Activated naive CD4-positive, alpha-beta T cell treated with anti-CD3 and anti-CD28 coated beads, Interleukin-2, amount 50 U/mL, for 72 hours (primary cell): ENCODE measurements at places on chromosomes 3 and 15. TPM values are rescaled to one million over a fixed set of nuclear protein-coding genes. Genes with fewer than 3 reads are reported as not detected.

BFSP2 gene
- total RNA-seq, result not detected

DNA sequence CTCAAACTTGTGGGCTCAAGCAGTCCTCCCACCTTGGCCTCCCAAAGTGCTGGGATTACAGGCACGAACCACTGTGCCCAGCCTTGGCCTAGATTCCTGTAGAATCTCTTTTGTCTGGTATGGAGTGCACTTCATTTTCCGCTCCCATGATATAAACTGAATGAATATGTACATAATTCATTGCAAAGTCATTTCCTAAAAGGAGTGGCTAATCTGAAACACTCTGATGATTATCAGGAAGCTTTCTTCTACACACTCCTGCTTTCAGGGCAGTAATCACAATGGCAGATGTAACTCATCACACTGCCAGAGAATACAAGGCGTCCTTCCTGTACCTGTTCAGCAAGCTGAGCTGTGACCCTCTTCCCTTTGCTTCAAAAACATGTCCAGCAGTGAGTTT, 28.6 kb downstream of the RLBP1 start:
- DNase-seq, result no peak

MOBP gene
- not detected for total RNA-seq

GPR160 gene
- 7.2 TPM for total RNA-seq

CHL1 gene
- not detected for total RNA-seq

DNA sequence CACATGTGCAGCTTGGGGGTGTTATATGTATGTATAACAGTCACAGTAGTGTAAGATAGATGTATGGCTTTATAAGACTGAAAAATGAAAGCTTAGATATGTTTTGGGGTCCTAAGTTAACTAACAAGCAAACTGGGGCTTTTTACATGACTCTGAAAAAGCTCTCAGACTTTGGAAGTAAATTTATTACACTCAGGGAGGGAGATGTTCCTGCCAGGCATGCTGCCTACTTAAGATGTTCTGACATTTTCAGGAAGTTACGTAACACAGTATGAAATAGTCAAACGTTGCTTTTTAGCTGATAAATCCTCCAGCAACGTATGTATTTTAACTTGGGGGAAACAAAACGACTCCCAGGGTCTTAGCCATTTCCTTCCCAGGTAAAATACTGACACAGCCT, 1.7 kb upstream of the IFT57 start:
- DNase-seq, result no peak

DNA sequence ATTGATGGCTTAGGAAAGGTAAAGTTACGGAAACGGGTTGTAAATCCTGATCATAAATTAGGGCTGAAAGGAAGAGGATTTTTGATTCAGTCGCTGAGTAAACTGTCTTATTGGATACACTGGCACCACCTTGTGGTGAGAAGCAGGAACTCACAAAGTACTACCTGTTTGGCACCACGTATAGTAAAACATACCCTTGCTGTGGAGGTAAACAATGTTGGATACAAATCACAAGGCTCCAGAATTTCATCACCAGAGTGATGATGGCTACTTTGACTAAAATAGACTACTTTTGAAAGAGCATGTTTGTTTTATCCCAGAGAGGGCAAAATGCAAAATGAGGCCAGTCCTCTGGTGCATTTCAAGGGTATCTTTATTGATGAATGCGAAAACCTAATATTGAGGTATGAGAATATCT, 216.9 kb downstream of the IGSF11 start:
- no peak for DNase-seq

DNA sequence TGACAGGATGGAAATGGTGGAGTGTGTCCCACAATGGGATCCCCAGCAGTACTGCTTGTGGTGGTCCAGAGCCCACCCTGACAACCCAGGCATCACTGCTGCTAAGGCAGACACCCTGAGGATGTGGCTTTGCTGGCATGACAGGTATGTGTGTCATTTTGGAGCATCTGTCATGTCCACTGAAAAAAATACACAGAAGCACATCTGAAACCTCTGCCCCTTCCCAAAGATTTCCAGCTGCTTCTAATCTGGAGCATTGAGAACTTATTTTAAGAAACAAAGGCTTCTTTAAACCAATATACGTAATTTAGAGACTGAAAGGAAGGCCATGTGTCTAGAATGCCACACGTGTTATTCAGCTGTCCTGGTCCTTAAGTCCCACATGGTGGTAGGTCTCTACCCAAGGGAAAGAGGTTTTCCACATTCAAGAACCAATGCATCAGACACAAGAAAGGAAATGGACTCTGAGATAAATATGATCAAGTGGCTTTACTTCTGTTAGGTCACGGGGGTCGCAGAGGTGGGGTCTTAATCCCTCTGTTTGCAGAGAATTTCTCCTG, 88.3 kb downstream of the PDZRN3 start:
- DNase-seq, result no peak

- no peak for DNase-seq
Measured at GRCh38 chr3:168864107-168865021, 768.6 kb upstream of the GOLIM4 start.

DNA sequence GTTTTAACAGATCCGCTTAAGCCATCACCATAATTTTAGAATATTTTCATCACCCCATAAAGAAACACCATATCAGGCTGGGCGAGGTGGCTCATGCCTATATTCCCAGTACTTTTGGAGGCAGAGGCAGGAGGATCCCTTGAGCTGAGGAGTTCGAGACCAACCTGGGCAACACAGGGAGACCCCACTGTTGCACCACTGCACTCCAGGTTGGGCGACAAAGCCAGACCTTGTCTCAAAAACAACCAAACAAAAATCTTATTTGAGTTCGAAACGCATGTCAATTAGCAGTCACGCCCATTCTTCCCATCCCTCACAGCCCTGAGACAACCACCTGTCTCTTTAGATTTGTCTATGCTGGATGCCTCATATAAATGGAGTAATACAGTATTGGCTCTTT, 119.9 kb downstream of the KLF13 start:
- DNase-seq, result no peak

GRCh38 chr15:34657469-34658127, 74.1 kb upstream of the GOLGA8B start:
- DNase-seq, result no peak

- no peak for DNase-seq
Measured at GRCh38 chr3:164341086-164341485, 737.2 kb downstream of the SI start.

DNA sequence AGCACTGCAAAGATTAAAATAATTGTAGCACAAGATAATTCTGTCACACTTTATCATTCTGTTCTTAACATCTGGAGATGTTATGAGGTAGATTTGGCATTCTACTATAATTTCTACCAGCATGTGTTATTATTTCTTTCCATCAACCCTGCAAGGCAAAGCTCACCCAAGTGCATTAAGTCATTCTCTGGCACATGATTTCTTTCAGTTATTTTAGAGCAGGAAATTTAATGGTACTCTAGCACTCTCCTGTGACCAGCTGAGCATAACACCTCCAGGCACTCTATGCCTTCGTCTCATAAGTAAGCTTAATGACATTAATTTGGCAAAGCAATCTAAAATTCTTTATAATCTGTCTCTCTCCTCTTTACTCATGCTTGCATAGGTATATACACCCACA, 300.2 kb upstream of the GPR149 start:
- DNase-seq, result no peak

DUOX2 gene
- total RNA-seq, result 0.36 TPM

DNA sequence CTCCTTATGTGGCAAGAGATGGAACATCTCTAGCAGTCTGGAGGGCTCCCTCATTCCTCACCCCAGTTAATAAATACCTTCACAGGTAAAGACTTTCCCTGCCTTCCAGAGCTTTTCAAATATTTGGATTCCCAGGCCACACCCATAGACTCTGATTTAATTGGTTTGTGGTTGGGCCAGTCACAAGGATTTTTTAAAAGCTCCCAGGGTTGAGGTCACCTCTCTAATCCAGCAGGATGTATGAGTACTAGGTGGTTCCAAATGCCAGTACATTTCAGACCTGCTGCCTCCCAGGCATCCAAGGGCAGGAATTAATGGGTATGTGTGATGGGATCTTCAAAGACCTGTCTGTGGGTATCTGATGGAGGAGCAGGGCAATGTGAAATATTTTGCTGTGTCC, 312.8 kb downstream of the CLSTN2 start:
- DNase-seq, result no peak

- no peak for DNase-seq
Measured at GRCh38 chr3:78645628-78646310, 1122.0 kb downstream of the ROBO1 start.

DNA sequence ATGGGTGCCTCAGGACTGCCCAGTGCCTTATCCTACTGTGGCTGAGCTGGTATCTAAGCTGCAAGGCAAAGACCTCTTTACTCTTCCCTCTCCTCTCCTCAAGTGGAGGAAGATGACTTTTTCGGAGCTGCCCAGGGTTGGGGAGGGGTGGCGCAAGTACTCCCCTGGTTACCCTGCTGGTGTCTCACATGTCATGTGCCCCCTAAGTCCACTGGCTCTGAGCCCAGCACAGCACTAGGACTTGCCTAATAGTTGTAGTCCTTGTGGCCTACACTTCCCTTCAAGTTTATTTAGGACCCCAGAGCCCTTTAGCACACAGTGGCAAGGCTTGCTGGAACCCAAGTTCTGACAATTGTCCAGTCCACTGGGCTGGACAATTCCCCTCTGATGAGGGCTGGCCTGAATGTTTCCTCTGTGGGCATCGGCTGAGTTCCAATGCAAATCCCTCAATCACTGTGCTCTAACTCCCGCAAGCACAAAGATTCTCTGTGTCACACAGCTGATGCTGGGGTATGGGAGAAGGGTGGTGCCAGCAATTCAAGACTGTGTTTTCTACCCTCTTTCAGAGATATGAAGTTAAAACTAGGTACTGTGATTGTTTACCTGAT, 60.4 kb downstream of the UQCC5 start:
- DNase-seq, result no peak

CDC25A gene
- 29.0 TPM for total RNA-seq

DNA sequence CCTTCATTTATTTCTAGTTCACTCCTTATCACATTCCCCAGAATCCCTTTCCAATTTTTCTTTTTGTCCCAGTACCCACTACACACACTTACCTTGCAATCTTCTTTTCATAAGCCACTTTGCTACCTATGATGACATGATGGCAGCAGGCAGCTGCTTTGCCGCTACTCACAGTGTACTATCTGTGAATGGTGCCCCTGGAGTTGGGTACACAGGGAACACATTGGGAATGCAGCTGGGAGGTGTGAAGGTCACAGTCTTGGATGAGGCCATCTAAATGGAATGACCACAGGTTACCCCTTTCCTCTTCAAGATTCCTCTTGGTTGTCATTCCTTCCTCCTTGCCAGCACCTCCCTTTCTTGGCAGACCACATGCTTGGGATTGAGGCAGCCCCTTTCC, 20.8 kb upstream of the TNIK start:
- no peak for DNase-seq

GRCh38 chr3:180325958-180326357, 276.0 kb upstream of the TTC14 start:
- DNase-seq, result no peak

DNA sequence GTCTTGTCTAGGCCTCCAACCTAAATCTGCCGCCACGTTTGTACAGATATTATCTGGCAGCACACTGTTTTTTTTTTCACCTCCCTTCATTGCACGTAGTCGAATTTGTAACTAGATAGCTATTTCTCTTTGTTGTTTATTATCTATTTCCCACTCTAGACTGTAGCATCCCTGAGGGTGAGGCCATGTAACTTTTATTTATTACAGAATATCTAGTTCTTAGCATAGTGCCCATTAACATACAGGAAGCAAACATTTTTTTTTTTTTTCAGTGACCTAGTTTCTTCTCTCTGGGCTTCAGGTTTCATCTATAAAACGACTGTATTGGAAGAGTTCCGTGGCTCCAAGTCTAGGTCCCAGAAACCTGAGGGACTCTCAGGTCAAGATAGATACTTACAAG, 354.3 kb downstream of the FGF12 start:
- DNase-seq, result no peak

MKRN2OS gene
- total RNA-seq, result not detected

WDR93 gene
- total RNA-seq, result not detected

- DNase-seq, result no peak
Measured at GRCh38 chr15:91737151-91737818, 116.2 kb upstream of the SLCO3A1 start.

MAP3K13 gene
- total RNA-seq, result 17.7 TPM

DNA sequence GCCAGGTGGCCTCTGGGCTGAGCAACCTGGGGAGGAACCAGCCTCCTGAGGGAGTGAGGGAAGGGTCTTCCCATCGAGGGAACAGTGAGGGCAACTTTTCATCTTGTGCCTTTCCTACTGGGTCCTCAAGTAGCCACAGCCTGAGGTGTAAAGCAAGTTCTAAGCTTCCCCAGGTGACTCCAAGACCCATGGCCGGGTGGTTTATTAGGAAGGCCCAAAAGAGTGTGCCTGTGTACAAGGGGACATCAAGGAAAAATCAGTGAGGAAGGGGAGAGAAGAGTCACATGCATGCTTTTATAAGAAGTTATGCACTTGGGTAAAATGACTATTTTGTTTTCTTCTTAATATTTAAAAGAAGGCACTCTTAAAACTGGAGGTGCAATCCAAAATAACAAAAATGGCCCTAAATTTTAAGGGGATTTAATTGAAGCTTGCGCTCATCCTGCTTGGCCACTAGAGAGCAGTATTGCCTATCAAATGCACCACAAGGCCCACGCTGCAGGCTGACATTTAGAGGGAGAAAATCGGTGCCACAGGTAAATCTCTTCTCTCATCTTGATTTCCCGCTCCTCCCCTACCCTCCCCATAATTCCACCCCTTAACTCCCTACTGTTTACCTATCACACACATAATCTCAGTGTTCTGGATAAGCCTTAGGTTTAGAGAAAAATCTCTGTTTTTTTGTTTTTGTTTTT, 6.7 kb downstream of the NANOGP8 start:
- DNase-seq, result no peak

SLCO2A1 gene
- total RNA-seq, result not detected

GRCh38 chr15:42728560-42728959, 8.4 kb downstream of the CDAN1 start:
- DNase-seq, result no peak

- no peak for DNase-seq
Measured at GRCh38 chr15:33442449-33442848, 131.7 kb downstream of the RYR3 start.

GRCh38 chr15:77440378-77440999, 19.8 kb downstream of the HMG20A start:
- DNase-seq, result no peak

GRCh38 chr15:46297766-46298165, 662.9 kb downstream of the SQOR start:
- DNase-seq, result no peak

- no peak for DNase-seq
Measured at GRCh38 chr3:193230610-193231009, 10.4 kb upstream of the PLAAT1 start.

STRA6 gene
- 0.14 TPM for total RNA-seq

- DNase-seq, result no peak
Measured at GRCh38 chr3:9837701-9838582, 5.9 kb downstream of the RPUSD3 start.

DNA sequence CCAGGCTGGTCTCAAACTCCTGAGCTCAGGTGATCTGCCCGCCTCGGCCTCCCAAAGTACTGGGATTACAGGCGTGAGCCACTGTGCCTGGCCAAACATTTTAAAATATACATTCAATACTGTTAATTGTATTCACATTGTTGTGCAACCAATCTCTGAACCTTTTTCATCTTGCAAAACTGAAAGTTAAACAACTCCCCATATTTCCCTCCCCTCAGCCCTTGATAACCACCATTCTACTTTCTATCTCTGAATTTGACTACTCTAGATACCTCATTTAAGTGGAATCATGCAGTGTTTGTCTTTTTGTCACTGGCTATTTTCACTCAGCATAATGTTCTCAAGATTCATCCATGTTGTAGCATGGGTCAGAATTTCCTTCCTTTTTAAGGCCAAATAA, 30.0 kb downstream of the HMCES start:
- DNase-seq, result no peak
